ENCODE measurements at places on chromosomes 2 and 18.

GRCh38 chr2:232885264-232885961, 15.3 kb downstream of the SNORC start:
- no peak for DNase-seq

DNA sequence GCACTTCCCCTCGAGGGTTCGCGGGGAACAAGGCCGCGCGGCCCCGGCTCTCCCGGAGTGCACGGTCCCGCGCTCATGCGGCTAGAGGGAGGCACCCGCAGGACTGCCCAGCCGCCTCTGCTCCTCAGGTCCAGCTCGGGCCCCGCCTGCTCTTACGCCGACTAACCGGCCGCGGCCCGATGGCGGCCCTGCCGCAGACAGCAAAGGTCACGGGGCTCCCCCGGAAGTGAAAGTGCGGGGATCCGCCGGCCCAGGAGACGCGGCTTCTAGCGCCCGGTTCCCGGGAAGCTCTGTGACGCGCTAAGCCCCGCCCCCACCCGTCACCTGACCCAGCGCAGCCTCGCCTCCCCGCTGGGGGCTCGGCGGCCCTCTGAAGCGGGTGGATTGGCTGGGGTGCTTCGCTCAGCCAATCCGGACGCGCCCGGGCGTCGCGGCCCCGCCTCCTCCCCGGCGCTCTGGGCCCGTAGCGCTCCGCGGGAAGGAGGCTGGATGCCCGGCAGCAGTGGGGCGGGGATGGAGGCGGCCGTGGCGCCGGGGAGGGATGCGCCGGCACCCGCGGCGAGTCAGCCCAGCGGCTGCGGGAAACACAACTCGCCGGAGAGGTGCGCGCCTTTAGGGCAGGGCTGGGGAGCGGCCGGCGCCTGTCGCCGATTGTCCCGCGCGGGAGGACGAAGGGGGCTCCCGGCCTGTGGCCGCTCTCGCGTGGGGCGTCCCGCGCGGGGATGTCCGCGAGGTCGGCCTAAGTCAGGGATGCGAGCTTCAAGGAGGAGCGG, at the start of gene SCLY:
Gene SCLY (plus strand): TSS at position 460 of the 773 bp plus-strand sequence. CDS start 54 bp downstream, at position 514.
- peak; percentile 94 for DNase-seq

- no peak for DNase-seq
Observed at GRCh38 chr2:12177455-12178288, 431.2 kb downstream of the LPIN1 start.

DNA sequence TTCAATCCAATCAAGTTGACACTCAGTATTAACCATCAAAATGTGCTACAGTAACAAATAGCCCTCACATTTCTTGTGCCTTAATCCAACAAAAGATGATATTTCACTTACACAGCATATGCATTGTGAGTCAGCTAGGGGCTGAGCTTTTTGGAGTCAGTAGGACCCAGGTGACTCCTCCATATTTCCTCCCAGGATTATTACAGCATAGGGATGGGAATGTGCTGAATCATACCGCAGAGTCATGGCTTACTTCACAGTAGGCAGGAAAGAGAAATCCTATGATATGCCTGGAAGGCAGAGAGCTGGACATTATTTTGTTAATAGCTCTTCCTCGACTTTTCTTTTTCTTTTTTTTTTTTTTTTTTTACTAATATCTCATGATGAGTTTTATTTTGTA, 153.3 kb downstream of the TMEM182 start:
- DNase-seq, result no peak

DNA sequence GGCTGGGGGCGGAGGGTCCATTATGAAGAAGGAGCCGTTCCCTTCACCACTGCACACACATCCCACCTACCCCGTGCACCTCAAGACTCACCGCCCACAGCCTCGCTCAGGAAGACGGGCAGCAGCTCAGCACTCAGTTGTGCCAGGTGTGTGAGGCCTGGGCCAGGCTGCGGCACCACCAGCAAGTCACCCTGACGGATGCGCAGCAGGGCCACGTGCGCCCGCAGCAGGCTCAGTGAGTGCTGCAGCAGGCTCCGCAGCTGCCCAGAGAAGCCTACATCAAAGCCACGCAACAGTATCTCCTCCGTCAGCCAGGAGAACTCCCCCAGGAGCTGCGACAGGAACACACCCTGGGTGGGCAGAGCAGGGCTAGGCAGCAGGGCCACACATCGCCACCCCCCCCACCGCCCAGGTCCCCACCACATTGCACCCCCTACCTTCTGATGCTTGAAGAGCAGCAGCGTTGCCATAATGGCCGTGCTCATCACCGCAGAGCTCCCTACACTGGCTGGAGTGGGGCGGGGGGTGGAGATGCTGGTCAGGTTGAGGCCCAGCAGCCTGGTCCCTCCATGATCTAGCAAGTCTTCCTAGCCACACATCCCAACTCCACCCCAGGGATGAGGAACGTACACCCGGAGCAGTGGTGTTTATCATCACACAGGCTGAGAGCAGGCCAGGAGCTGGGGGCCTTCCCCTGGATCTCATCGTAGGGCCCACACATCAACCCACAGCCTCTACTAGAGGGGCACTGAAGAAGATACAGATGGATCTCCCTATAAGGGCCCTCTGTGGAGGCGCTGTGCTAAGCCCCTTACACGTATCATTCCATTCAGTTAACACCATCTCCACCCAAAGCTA, 10.2 kb downstream of the GPAT2 start:
- no peak for DNase-seq

- DNase-seq, result no peak
Observed at GRCh38 chr2:96106991-96107707, 9.2 kb downstream of the ADRA2B start.
